ENCODE measurements at places on chromosomes 3 and 15.

GRCh38 chr3:50749822-50750221 lies 75.1 kb downstream of the DOCK3 start:
- no peak for DNase-seq

DNA sequence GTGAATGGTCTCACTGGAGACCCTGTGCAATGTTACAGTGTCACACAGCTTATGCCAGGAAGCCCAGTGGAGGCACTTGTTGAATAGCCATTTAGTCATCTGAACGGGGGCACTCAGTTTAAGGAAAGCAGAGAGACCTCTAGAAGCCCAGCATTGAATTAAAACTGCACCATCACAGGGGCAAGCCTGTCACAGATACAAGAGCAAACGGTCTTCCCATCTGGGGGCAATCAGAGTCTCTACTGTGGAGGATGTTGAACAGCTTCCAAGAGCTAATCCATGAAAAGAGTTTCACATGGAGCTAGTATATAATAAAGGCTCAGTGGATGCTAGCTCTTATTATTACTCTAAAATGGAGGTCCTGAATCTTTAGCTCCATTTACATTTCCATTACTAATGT lies 553.7 kb upstream of the ARRDC4 start:
- DNase-seq, result no peak

GRCh38 chr3:32018757-32019564 lies 37.4 kb downstream of the ZNF860 start:
- DNase-seq, result no peak

DNA sequence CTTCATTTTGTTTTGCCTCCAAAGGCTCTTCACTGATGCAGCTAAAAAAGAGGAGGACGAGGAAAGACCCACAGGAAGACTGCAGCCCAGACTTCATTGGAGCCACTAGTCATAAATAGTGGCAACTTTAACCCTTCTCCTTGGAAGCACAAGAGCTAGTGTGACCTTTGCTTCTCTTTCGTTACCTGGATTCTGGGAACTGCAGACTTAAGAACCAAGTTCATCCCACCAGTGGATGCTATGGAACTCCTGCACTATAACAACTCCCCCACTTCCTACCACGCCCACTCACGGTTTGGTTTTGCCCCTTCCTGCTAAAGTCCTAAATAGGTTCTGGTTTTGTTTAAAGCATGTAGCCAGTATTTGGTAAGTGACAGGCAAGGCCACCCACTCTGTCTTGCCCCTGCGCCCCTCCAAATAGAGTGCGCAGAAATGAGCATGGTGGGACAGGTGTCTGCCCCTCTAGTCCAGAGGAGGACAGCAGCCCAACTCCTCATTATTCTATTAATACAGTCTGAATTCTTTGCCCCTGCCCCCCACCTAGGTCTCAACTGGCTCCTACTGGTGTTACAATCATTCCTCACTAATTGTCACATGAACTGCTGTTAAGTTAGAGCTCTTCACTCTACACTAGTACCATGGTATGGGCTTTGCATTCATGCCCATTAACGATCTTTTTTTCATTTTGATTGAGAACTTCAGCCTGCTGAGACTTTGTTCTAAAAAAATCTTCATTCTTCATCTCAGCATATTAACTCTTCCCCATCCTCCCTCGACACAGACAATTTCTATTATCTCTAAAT lies 504.6 kb downstream of the FOXP1 start:
- DNase-seq, result no peak

DNA sequence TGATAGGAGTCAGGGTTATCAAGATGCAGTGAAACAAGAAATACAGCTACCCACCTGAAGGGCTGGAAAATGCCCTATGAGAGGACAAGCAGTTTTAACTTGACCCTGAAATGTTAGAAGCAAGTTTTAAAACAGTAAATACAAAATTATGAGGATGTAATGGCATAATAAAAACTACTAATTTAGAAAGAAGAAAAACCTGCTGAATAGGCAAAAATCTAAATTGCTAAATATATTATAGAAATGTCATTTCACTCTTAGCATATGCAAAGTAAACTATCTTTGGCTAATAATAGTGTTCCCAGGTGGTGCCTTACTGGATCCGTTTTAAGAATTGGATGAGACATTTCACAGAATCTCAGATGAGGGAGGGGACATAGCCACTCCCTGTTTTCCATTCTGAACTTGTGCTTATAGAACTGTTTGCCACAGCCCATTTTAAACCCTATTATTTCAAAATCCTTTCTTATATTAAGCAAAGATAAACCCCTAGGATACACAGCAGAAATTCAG lies 294.6 kb downstream of the LSAMP start:
- no peak for DNase-seq

DNA sequence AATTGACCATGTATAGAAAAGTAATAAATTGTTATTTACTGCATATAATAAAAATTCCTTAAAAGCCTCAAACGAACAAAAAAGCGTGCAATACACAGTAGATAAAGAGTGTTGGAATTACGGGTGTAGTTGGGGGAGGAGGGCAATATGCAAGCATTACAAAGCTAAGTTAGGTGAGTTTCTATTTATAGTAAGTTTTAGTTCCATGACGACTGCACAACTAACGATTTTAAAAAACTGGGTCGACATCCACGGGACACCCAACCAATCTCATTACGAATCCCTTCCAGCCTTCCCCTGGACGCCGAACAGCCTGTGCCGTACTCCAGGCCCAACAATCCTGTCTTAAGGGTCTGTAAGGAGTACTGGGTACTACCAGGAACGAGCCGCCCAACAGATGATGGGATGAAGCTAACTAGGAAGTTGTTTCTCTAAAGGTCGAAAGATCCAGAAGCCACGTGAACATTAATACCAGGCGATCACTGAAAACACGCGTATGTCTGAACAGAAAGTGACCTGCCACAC lies 677 bp downstream of the POLQ start:
- no peak for DNase-seq

DNA sequence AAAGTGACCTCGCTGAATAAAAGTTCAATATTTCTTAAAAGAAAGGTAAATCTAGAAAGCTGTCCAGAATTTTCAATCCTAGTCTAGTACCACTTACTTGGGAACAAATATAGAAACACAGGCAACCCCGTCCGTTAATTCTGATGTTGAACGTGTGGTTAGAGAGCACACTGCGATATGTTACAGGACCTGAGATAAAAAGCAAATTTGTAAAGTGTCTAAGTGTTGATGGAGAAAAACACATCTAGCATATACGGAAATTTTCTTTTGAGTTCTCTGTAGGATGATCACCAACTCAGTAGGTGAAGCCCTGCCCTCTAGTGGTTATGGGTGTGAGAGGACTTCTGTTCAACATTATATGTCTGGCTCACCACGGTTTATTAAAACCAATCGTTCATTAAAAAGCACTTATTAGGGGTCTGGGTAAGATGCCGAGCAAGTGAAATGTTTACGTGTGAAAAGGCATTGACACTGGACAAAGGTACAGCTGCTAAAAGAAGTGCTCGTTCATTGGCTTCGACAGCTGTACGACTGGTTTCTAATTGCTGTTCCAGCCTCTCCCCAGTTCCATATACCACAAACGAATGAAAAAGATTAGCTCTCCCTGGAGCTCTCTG lies 1.0 kb upstream of the ATP2C1 start:
- DNase-seq, result no peak

- no peak for DNase-seq
Measured at GRCh38 chr3:33075995-33076394, 21.0 kb downstream of the GLB1 start.

GRCh38 chr15:66655511-66655910 lies 46.5 kb upstream of the SMAD6 start:
- no peak for DNase-seq

DNA sequence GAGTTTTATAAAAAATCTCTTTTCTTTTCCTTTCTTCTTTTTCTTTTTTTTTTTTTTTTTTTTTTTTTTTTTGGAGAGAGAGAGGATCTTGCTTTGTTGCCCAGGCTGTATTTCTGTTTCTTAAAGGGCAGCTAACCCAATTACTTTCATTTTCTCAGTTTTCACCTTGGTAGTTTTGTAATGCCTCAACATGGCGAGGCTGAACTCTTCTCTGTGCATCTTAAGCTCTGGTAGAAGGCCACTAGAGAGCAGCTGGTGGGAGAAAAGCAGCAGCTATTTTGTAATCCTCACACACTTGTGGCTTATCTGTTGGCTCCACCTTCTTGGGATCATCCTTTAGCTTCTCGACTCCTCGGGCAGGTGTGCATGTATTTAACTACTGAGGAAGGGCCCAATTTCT lies 152.2 kb upstream of the MEIS2 start:
- DNase-seq, result no peak

GRCh38 chr3:52456169-52456799 lies 880 bp downstream of the NISCH start:
- DNase-seq, result no peak

- no peak for DNase-seq
Measured at GRCh38 chr15:55183679-55184078, 13.1 kb downstream of the RSL24D1 start.

DNA sequence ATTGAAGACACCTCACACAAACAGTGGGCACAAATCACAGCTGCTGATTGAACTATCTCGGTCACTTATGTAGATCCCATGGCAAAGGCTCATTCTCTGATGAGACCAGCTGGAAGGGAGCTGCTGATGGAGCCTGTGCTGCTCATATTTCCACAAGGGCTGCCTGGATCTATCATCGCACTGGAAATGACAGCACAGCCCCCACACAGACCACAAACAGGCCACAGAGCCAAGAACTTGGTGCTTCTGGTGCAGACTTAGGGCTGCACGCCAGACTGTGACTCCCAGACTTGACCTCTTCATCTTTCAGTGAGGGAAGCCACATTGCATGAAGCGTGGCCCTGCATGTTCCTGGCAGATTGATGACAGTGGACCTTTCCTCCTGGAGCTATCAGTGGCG lies 197.6 kb downstream of the MINAR1 start:
- DNase-seq, result no peak

- DNase-seq, result no peak
Measured at GRCh38 chr3:170442947-170443346, 24.3 kb downstream of the CLDN11 start.

- DNase-seq, result no peak
Measured at GRCh38 chr3:189316296-189317019, 144.7 kb downstream of the TPRG1 start.

GRCh38 chr3:73621388-73621787 lies 3.4 kb downstream of the PDZRN3 start:
- no peak for DNase-seq

GRCh38 chr3:145088917-145089316 lies 1072.1 kb downstream of the PLOD2 start:
- DNase-seq, result no peak

GRCh38 chr3:128011140-128011539 lies 41.1 kb upstream of the SEC61A1 start:
- DNase-seq, result peak; percentile 86

GRCh38 chr3:43286841-43287499 lies 630 bp downstream of the SNRK start:
- peak; percentile 51 for DNase-seq

DNA sequence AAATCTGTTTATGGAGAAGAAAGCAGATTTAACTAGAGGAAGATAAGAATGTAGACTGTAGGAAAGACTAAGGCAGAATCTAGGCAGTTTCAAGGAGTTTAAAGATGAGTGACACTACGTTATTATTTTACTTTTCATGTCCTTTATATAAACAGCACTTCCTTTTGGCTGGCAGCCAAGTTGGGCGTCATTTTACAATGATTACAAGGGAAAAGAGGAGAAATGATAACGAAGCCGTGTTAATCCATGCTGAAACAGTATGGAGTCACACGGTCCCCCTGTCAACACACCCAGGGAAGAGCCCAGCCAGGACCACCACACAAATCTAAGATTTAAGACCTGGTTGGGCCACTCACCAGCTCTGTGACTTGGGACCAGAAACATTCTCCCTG lies 83.7 kb upstream of the NEO1 start:
- DNase-seq, result no peak

DNA sequence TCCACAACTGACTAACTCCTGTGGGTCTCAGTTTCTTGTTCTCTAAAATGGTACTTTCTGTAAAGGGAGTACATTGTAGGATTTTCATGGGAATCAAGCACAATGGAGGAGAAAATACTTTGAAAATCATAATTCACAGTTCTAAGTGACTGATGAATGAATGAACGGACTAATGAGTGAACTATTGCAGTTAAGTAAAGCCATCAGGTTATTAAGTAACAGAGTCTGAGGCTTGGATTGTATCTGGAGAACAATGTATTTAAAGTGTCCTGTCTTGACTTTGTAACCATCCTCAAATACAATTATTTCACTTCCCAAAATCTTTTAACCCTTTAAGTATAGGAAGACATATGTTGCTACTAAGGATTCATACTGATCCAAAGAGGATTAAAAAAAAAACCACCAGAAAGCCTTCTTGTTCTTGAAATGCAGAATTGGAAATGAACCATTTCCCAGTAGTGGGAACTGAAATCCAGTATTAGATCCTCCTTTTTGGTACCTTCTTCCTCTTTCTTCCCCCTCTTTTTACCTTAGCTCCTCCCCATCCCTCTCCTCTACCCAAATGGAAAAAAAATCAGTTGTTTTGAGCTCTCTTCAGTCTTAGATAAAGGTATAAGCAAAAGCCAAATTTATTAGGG lies 13.2 kb upstream of the BCL6 start:
- no peak for DNase-seq

- DNase-seq, result no peak
Measured at GRCh38 chr15:80906159-80906766, 83.4 kb downstream of the MESD start.

GRCh38 chr3:180829409-180830405 lies 82.8 kb upstream of the FXR1 start:
- DNase-seq, result no peak

- no peak for DNase-seq
Measured at GRCh38 chr3:126102530-126102951, 18.6 kb upstream of the SLC41A3 start.

DNA sequence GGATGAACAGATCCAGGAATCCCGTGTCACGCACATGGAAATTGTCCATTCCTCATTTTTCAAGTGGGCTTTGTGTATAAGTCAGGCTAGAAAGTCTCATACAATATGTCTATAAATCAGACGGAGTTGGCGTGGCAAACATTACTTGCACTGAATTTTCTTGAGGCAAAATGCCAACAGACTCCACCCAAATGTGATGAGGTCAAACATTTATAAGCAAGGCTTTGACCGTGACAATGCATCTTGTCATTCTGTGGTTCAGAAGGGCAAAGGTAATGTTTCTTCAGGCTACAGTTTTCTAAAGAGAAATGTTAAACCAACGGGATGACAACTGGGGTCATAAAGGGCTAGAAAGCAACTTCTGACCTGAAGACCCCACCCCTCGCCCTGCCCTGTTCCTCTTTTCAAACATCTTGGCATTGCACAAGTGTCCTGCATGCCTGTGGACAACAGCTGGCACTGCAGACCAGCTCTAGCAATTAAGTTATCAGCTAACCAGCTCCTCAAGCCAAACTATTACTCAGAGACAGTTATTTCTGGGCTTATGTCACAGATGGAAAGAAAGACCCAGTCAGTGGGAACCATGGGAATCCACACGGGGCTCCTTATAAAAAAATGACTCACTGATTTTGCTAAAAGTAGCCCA lies 36.5 kb upstream of the SPTBN5 start:
- no peak for DNase-seq
